Large intestine (tissue), 12 donors: ENCODE measurements at places on chromosomes 2 and 18. TPM values are rescaled to one million over a fixed set of nuclear protein-coding genes. Genes with fewer than 3 reads are reported as not detected.

DNA sequence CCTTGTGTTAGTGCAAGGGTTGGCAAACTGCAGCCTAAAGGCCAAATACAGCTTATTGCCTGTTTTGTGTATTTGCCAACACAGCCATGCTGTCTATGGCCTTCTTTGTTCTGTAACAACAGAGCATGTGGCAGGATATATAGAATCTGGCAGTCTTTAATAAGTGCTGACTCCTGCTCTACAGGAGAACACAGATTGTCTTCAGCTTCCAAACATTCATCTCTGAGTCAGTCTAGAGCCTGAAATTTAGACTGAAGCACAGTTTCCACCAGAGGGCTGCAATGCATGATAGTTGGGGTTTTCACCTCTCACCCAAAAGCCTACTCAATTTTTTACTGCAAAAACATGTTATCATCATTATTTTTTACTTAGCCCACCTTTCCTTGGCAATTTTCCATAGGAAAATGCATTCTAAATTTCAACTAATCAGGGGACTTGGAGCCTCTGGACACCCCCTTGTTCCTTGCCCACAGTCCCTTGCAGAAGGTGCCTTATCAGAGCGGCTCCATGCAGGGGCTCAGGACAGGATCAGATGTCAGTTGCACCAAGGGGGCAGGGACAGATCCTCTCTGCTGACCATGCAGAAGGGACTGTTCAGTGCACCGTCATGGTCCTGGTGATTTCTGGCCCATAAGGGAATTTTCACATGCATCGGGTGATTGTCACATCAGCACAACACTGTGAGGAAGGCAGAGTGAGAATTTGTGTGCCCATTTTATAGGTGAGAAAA, 12.4 kb downstream of the IL37 start:
- no peak for DNase-seq

Gene CFAP65
- 3.4 TPM for polyA plus RNA-seq

GRCh38 chr2:190123956-190124355, 61.4 kb upstream of the MSTN start:
- peak; percentile 30 for DNase-seq

DNA sequence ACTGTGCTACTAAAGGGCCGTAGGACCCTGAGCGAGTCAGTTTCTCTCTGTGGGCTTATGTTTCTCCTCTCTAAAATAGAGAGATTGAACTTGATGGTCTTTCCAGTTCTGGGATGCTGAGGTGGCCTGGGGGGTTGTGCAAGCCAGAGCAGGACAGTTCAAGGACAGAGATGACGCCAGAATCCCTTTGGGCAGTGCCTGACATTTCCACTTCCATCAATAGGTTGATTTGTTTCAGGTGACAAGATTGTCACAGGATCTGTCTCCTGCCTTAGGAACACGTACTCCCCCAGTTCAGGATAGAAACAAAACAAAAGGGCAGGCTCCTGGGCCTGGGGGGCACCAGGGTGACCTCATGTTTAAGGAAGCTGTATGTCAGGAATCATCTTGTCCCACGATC, 82.0 kb downstream of the XDH start:
- DNase-seq: no peak

GRCh38 chr2:133760376-133760775, 192.1 kb upstream of the NCKAP5 start:
- no peak for DNase-seq

- no peak for DNase-seq
Observed at GRCh38 chr2:104425850-104426595, 427.9 kb upstream of the POU3F3 start.

GRCh38 chr2:75047189-75047991, 88.9 kb downstream of the POLE4 start:
- no peak for DNase-seq

- DNase-seq: no peak
Observed at GRCh38 chr2:136251197-136251884, 133.4 kb upstream of the CXCR4 start.

Gene ABCG5
- polyA plus RNA-seq: 35.8 TPM

Gene HOXD13
- polyA plus RNA-seq: not detected

Gene TCF23
- 0.10 TPM for polyA plus RNA-seq

DNA sequence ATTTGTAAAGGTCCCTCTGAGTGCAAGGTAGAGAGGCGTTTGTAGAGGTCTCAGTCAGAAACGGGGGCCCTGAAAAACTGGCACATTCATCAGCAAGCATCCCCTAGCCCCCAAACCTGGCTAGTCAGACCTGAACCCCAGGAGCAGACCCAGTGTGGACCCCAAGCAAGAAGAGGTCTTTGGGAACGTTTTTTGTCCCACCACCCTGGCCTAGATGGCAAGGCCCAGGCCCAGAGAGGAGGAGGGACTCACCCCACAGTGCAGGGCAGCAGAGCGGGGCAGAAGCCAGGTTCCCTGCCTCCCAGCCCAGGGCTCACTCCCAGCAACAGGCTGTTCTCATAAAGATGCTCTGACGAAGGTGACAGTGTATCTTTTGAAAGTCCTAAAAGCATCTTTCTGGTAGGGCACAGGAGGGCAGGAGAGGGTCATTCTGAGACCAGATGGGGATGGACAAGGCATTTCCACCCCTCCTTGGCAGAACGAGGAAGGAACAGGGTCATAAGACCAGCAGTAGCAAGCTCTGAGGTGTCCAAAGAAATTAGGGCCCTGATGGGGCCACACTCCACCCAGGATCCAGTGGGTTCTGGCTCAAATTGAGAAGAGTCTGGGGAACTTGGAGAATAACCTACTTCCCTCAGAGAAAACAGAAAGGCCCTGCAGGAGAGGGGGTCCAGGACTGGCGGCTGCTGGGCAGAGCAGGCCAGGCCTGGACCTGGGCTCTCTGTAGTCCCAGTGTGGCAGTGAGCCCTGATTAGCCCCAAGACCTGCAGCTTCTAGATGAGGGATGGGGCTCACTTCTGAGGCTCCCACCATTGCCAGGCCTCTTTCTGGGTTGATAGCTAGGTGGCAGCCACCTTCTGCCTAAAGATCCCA, 18.2 kb downstream of the ADRA2B start:
- DNase-seq: no peak

DNA sequence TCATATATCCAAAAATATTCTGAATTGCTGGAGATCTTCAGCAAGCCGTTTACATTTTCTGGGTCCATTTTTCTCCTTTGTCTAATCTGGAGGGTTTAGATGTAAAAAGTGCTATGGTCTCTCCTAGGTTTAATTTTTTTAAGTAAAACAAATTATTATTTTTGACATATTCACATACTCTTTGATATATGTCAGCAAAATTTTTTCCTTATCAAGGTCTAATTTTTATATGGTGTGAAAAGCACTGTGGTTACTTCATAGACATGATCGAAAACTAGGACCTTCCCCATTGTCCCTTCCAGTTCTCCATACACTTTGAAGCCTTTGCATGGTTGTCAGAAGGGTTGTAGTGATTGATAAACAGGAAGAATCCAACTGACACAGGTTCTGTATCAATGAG, 168.2 kb downstream of the PLCL1 start:
- DNase-seq: no peak

DNA sequence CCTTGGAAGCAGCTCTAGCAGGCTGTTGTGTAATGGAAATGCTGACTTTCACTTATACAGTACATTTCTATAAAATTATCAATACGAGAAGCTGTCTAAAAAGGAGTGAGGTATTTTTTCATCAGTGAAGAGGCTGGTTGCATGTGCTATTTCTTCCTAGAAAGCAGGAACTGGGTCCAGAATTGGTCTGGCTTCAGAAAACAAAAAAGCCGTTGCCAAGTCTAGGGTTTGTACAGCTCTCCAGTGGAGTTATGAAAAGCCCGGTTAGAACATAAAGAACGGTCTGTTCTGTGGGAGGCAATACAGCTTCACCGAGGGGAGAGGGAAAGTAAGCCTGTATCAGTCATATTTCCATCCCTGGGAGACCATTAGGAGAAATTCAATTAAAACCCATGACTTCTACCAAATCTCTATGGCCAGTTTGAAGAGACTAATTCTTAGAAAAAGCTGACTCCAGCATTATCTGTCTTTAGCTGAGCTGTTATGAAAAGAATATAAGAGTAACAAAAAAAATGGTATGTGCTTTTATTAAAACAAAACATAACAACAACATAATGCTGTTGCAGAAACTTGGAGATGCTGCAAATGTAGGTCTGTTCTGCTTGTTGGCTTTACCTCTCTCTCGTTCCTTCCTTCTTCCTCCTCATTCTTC, 217.0 kb downstream of the CMPK2 start:
- no peak for DNase-seq

Gene KIF1A
- polyA plus RNA-seq: 15.8 TPM

DNA sequence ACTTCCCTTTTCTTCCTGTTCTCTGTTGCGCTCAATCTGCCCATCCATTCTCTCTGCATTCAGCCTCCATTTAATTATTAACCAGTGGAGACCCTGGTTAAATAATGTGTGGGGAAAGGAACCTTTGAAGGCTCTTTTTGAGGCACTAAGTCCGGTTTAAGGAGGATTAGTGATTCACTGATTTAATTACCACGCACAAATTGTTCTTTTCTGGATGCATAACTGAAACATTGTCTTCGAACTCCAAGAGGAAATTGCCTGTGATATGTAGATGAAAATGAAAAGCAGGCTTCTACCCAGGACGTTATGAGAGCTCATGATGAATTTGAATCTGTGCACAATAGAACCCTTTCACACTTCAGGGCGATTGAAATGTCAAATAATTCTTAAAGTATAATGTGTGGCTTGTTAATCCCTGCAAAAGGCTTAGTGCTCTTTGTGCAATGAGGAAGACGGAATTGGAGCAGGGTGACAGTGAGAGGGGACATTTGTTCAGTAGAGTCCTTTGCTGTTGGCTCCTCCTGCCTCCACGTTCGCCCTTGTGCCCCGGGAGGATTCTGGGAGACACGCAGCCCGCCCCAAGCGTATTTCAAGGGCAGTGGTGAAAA, 51.1 kb upstream of the ZNF236 start:
- DNase-seq: no peak

- DNase-seq: no peak
Observed at GRCh38 chr2:135074216-135074615, 22.1 kb downstream of the RAB3GAP1 start.

GRCh38 chr2:17517481-17518211, 594 bp downstream of the RAD51AP2 start:
- no peak for DNase-seq

DNA sequence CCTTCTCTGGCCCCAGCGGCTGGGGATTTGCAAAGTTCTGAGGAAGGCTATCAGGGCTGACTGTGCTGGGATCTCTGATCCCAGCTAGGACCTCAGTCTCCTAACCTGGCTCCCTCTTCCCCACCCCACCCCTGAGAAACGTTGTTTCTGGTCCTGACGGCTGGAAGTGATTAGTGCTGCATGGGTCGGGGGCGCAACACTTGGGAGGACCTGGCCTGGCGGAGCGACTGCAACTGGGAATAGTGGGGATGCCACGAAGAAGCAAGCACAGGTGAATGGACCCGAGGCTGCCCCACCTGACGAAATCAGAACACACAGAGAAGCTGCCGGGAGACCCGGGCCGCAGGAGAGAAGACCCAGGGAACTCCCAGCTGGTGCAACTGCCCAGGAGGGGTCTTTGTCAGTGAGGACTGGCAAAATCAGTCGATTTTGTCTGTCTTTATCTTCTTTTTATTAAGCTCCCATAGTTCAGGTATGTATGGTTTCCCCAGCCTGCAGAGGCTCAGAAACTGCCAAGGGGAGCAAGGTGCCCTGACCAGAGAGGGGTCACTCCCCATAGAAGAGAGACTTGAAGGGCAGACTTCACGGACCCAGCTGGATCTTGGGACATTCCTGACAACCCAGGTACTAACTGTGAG, 656 bp upstream of the LBX2 start:
- DNase-seq: no peak

- no peak for DNase-seq
Observed at GRCh38 chr2:240775905-240776304, 44.1 kb downstream of the KIF1A start.

DNA sequence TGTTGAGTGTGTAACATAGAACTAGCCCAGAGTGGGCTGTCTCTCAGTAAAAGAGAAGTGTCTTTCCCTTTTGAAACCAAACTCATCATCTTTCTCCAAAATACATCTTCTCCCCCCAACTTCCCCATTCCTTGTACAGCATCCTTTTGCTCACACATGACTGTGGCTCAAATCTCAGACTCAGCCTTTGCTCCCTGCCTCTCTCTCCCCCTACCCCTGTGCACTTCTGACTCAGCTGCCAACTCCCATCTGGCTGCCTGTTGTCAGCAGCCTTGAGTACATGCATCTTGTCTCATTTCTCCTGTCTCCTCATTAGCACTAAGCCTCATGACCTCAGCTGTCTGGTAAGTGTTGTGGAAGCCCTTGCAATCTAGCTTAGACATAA, 18.1 kb upstream of the MGAT4A start:
- no peak for DNase-seq

DNA sequence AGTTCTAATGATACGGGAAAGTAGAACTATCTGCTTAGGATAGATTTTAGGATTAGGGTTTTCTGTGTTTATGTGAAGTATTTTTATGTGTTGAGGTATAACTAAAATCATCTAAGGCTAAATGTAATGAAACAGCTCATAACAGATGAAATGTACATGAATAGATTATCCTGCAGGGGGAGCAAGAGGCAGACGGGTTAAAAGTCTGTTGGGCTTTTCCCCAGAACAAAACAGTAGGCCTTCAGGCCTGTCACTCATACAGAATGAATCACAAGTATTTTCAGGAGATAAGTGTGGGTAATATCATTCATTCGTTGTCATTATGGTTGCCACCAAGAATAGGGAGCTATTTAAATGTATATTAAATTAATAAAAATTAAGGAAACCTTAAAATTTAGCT, 107.9 kb upstream of the IL1R2 start:
- DNase-seq: peak; percentile 27

- DNase-seq: no peak
Observed at GRCh38 chr18:13585379-13586153, 140.8 kb downstream of the FAM210A start.

Gene FNDC4
- polyA plus RNA-seq: 4.2 TPM

DNA sequence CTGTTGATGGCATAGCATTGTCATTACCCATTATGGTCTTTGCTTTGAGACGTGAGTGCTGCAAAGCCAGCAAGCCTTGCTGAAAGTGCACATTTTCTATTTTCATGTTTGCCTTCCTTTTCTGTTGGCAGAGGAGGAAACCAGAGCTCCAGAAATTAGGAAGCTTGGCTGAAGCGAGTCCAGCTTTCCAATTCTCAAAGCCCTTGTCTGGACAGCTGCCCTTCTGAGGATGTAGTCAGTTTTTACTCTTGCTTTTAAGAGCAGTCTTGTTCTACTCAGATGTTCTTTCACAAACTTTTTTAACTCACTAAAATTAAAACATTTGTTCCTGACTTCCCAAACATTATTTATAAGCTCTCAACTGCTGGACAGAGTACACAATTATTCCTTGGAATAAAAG, 93.8 kb downstream of the ICOS start:
- DNase-seq: no peak
